ENCODE measurements at places on chromosomes 1 and 21.

- DNase-seq = no peak
These were observed 14.7 kb upstream of the PTGFR start for GRCh38 chr1:78475888-78476610.

- DNase-seq = no peak
These were observed 148.1 kb upstream of the CTTNBP2NL start for GRCh38 chr1:112247961-112248360.

DNA sequence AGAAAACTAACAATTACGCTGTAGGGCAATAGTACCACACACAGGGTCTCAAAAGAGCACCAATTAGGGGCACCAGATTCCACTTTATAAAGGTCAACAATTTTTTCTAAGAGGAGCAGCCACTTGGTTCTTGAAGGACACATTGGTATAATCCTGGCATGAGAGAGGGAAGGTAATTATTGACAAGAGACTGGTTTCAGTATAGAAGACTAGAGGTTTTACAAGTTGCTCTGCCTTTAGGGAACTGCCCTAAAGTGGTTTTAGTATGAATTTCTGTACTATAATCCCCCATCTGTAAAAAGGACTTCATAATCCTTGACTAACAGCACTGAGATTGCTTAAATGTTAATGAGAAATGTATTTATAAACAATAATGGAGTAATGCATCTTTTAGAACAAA, 648.5 kb upstream of the PTBP2 start:
- no peak for DNase-seq

DNA sequence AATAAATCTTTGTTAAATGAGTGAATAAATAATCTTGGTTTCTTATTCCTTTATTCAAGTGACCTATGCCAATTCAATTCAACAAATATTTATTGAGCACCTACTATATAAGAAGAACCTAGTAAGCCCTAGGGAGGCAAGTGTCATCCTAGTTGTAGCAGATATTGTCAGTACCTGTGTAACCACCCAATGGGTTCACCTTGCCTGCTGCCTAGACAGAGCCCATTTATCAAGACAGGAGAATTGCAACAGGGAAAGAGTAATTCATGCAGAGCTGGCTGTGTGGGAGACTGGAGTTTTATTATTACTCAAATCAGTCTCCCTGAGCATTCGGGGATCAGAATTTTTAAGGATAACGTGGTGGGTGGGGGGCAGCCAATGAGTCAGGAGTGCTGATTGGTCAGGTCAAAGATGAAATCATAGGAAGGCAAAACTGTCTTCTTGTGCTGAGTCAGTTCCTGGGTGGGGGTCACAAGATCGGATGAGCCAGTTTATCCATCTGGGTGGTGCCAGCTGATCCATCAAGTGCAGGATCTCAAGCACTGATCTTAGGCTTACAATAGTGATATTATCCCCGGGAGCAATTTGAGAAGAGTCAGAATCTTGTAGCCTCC, 53.8 kb upstream of the KCNA3 start:
- DNase-seq = no peak

DNA sequence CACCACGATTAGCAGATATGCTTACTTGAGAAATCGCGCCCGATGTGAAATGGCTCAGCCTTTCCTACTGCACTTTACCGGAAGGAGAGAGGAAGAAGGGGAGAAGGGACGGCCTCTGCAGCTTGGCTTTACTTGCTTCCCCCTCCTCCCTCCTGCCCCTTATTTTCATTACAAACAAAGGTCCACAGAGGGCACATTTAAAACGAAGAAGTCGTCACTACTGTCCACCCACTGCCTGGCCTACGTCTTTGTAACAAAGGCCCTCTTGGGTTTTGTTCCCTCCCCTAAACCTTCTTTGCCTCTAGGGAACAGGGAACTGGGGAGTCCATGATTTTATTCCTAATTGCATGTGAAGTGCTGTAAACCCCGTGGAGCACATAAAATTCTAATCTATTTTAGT, 308.5 kb downstream of the LMX1A start:
- DNase-seq = no peak

- DNase-seq = peak; percentile 81
These were observed 34.7 kb downstream of the RGSL1 start for GRCh38 chr1:182484531-182485257.

- DNase-seq = no peak
These were observed 23.6 kb downstream of the LAMC2 start for GRCh38 chr1:183209533-183210158.

DNA sequence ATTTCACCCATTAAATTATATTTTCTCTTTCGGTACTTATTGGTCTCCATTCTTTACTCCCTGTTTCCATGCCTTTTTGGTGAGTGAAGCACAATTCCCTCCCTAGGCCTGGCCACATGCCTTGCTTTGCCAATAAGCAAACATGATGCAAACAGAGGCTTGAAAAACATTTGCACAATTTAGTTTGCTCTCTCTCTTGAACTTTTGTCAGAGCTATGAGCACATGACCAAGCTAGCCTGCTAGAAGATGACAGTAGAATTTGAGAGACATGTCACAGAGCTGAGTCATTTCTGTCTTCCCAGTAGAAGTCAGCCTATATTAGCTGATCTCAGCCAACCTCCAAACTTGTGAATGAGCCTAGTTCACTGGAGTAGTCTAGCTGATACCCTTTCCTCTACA, 24.6 kb downstream of the ANGPTL3 start:
- no peak for DNase-seq

DNA sequence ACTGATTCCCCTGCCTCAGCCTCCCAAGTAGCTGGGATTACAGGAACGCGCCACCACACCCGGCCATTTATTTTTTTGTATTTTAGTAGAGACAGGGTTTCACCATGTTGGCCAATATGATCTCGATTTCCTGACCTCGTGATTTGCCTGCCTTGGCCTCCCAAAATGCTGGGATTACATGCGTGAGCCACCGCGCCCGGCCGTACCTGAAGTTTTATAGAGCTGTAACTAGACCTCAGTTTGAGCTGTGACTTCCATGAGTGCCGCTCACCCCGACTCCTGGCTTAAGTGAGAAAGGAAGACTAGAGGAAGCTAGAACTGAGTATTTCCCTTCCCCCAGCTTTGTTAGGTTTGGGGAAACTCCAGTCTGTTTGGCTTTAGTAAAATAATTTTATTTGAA, 1283.1 kb downstream of the KCNT2 start:
- DNase-seq = no peak

DNA sequence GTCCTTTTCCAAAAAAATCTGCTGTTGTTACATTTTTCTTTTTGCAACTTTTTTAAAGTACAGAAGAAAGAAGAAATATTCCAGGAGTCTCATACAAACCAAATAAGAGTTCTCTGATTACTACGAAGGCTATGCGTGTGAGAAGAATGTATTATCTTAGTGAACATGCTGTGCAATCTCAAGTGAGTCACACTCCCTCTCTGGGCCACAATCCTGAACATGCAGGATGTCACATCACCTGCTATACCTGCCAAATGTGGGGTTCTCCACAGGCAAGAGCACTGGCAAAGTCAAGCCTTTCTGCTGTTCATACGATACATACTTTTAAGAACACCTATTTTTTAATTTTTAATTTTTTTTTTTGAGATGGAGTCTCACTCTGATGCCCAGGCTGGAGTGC, 21.7 kb upstream of the TRIM63 start:
- no peak for DNase-seq

- DNase-seq = no peak
These were observed 868 bp downstream of the PPP1R12B start for GRCh38 chr1:202349206-202349928.

DNA sequence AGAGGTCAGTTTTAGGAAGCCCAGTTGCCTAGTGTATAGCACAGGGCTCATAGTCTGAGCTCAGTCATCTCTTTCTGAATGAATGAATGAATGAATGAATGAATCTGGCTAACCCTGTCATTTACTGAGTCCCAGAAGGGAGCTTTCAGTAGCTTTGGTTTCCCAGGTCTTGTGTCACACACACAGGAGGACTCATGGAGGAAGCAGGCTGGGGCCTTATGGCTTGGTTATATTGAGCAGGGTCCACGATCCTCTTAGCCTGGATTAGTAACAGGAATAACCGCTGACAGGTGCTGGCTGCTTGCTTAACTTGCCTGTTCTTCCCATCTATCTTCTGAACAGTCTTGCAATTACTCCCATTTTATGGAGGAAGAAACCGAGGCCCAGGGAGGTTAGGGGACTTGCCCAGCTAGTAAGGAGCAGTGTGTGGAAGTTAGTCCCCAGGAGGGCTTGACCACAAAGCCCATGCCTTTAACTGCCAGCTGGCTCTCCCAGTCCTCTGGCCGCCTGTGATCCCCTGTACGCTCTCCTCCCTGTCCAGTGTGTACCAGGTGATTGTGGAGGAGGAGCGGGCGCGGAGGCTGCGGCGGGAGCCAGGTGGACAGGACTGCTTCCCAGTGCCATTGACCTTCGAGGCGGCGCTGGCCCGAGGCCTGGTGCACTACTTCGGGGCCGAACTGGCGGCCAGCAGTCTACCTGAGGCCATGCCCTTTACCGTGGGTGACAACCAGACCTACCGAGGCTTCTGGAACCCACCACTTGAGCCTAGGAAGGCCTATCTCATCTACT, 46.0 kb downstream of the PTPRU start:
- no peak for DNase-seq

GRCh38 chr1:31880957-31881687, 57.0 kb downstream of the PTP4A2 start:
- peak; percentile 70 for DNase-seq

GRCh38 chr1:54800899-54801759, at the start of gene TTC22:
Gene TTC22 (minus strand): TSS chr1:54801323. CDS start chr1:54801163, 160 bp downstream.
- DNase-seq = peak; percentile 78

DNA sequence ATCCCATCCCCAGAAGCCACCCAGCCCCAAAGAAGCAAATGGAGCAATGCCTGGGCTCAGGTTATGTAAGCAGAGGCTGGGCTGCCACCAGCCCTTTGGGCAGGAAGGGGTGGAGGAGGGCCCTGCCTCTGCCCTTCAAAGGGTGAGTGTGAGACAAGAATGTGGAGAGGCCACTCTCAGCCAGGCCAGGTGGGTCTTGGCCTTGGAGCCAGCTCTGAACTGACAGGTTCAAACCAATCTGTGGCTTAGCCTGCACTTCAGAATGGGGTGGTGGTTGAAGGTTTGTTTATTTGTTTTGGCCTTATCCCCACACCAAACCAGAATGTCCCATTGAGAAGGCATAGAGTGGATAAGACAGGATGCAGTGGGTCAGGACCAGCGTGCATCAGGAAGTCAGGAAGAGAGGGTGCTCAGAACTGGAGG, 29.8 kb downstream of the C1orf116 start:
- no peak for DNase-seq

GRCh38 chr1:7374563-7375160, 396.4 kb upstream of the VAMP3 start:
- DNase-seq = no peak

GRCh38 chr21:18832950-18833349, 429.4 kb upstream of the TMPRSS15 start:
- DNase-seq = no peak

DNA sequence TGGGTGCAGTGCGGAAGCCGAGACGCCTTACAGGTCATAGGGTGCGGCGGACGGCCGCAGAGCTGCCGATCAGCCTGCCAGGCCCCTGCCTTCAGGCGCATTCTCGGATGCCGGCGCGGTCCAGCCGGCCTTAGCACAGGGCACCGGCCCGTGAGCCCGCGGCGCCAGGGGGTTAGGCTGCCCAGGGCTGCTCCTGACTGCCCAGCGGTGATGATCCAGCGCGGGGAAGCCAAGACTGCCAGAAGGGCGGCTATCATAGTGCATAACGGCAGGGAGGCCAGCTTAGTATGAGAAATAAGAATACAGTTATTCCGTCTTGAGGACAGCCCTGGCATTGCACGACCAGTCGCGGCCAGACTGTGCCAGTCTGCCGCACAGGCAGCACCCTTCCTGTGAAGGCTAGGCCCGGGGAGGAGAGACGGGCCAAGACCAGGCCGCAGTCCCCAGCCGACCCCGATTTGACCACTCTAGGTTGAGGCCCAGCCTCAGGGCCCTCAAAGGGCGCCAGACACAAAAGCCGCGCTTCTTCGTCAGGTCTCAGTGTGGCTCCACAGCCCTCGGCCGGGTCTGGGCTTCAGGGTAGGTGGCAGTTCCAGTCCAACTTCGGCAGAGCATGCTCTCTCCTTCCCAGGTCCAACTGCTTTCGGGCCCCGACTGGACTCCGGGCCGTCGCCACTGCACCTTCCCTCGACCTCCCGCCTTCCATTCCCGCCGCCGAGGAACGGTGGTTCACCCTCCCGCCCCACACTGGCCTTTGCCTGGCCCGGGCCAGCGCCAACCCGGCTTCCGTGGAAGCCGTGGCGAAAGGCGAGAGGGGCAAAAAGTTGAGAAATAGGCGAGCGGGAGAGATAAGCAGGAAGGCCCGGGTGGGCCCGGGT, 829 bp downstream of the ALX3 start:
- no peak for DNase-seq

- peak; percentile 24 for DNase-seq
These were observed 4.9 kb downstream of the C1orf198 start for GRCh38 chr1:230863449-230863848.

DNA sequence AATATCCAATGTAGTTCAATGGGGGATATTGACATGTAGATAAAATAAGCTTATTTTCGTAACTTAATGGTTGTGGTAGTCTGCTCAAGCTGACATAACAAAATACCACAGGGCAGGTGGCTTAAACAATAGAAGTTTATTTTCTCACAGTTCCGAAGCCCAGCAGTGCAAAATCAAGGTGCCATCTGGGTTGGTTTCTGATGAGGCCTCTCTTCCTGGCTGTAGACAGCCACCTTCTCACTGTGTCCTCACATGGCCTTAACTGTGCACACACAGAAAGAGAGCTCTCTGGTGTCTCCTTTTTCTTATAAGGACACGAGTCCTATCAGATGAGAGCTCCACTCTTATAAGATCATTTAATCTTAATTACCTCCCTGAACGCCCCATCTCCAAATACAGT, 64.8 kb upstream of the IPO9 start:
- no peak for DNase-seq

- no peak for DNase-seq
These were observed 9.1 kb upstream of the CDK18 start for GRCh38 chr1:205495237-205495823.

GRCh38 chr1:45862008-45862407, 58.6 kb downstream of the MAST2 start:
- no peak for DNase-seq

- no peak for DNase-seq
These were observed 356.2 kb upstream of the TMPRSS15 start for GRCh38 chr21:18759751-18760161.

- DNase-seq = no peak
These were observed 63.7 kb upstream of the DPT start for GRCh38 chr1:168792592-168793125.

- DNase-seq = no peak
These were observed 674.5 kb downstream of the MATN1 start for GRCh38 chr1:30048905-30049304.

DNA sequence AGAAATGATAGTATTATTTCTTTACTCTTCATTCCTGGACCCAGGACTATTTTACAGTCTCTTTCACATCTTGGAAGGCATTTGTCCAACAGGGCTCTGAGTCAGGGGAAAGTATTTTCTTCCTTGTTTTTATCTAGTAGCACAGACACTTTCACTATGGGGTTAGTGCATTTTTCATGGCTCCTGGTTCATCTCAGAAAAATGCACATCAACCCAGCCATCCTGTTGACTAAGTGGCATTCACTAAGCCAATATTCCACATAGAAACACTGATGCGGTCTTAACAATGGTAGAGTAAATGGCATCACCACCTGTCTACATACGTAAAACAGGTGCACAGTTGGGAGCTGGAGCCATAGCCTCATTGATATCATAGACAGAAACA, 87.4 kb upstream of the C1orf21 start:
- no peak for DNase-seq
